Cortex of kidney (tissue), 1 donor: ENCODE measurements at places on chromosomes 5 and 9.

- no peak for DNase-seq
Observed at GRCh38 chr5:92543201-92543600, 1037.8 kb downstream of the NR2F1-AS1 start.

GRCh38 chr5:123916345-123917121, 404.6 kb downstream of the CSNK1G3 start:
- no peak for DNase-seq

DNA sequence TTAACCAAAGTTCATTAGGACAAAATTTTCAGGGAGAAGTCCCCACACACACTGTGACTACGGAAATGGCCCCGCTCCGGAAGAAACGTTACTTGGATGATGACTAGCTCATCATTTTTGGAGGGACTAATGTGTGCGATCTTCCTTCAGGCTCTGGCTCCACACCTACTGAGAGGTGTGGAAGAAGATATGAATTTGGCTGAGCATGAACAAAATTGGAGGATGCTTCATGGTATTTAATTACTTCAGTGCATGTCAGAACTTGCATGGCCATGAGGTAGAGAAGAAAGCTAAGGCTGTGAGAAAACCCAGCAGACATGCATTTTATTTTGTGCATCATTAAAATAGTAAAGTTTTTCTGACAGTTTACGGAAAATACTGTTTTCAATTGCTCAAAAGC, 202.1 kb upstream of the TLE4 start:
- DNase-seq, result no peak

DNA sequence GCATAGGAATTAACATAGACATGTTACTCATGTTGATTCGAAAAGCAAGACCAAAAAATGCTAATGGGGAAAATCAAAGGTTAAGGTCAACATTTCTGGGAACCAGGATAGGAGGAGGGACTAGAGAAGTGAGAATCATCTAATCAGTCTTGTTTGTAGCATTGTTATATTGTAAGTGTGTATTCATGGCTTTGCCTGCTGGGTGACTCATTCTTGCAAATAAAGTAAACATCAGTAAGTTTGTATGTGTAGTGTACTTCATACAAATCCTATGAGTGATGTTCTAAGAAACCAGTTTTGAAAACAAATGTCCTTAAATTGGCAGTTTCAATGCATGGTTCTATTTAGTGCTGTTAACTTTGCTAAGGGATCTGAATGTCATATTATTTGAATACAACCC, 79.0 kb upstream of the TMEM252 start:
- DNase-seq, result no peak

GRCh38 chr5:130773813-130774212, 391.2 kb downstream of the HINT1 start:
- DNase-seq, result no peak
